T-helper 17 cell (primary cell): ENCODE measurements at places on chromosomes 5 and 9. TPM values are rescaled to one million over a fixed set of nuclear protein-coding genes. Genes with fewer than 3 reads are reported as not detected.

DNA sequence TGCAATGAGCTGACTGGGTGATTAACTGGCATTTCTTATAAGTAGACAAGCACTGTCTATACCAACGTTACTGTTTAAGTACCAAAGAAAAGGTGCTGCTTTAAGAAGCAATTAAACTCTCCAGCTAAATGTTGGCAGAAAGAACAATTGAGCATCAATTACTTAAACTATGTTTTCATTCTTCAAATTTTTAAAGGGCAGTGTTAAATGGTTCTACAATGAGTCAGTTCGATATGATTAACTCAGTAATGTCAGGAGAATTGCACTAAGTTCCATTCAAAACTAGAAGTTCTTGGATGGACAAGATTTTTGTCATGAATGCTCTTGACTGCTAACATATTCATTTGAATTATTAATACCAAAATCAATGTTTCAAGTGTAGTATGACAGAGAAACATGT, 593.7 kb downstream of the DNAH5 start:
- H3K4me1 ChIP-seq: no peaks in the 10 kb centered on the region
- H3K36me3 ChIP-seq: no peaks in the 10 kb centered on the region
- no peak overlapping the region for H3K27ac ChIP-seq
- H3K27me3 ChIP-seq: no peaks in the 10 kb centered on the region

GRCh38 chr9:134335486-134336220, 9.4 kb downstream of the RXRA start:
- H3K4me1 ChIP-seq: peaks cover 3% of the 10 kb centered on the region
- H3K36me3 ChIP-seq: no peaks in the 10 kb centered on the region
- no peak for DNase-seq
- H3K27ac ChIP-seq: no peak overlapping the region
- H3K27me3 ChIP-seq: no peaks in the 10 kb centered on the region
- no peak overlapping the region for H3K4me3 ChIP-seq

DNA sequence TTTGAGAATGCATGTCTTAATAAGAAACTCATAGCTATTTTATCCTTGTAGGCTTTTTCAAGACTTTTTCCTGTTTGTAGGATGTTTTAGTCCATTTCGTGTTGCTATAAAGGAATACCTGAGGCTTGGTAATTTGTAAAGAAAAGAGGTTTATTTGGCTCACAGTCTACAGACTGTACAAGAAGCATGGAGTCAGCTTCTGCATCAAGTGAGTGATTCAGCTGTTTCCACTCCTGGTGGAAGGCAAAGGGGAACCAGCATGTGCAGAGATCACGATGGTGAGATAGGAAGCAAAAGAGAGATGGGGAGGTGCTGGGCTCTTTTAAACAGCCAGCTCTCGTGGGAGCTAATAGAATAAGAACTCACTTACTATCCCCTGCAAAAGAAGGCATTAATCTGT, 177.3 kb downstream of the ALDH1A1 start:
- no peak overlapping the region for H3K4me3 ChIP-seq
- H3K4me1 ChIP-seq: peaks cover 3% of the 10 kb centered on the region
- H3K36me3 ChIP-seq: no peaks in the 10 kb centered on the region

The CYFIP2 gene
- total RNA-seq: 363 TPM

The SLCO4C1 gene
- total RNA-seq: 0.13 TPM

DNA sequence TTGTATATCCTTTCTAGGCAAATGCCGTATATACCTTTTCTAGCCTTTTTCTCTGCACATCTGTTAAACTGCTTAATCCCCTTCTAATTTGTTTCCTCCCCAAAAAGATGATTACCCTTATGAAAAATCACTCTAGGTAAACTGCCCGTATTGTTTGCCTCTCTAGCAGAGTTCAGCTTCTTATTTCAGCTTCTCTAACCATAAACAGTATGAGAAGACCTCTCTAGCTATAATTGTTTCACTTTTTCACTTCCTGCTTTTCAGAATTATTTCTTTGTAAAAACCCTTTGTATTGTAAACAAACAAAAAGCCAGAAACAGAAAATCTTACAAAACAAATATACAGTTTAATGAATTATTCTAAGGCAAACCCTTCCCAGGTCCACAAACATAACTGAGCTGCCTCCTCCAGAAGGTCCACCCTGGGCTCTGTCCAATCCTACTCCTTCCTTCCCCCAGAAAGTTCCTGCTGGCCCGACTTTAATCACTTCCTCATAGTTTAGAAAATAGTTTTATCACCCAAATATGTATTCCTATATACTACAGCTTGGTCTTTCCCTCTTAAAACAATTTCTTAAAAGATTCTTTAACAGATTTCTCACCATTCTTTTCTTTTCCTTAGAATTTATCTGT, 158.1 kb downstream of the FGF1 start:
- peak overlapping the region; percentile 60 for H3K27ac ChIP-seq
- peaks cover 8% of the 10 kb centered on the region for H3K4me1 ChIP-seq
- H3K4me3 ChIP-seq: no peak overlapping the region
- no peak for DNase-seq
- no peaks in the 10 kb centered on the region for H3K36me3 ChIP-seq

The OBP2B gene
- not detected for total RNA-seq

DNA sequence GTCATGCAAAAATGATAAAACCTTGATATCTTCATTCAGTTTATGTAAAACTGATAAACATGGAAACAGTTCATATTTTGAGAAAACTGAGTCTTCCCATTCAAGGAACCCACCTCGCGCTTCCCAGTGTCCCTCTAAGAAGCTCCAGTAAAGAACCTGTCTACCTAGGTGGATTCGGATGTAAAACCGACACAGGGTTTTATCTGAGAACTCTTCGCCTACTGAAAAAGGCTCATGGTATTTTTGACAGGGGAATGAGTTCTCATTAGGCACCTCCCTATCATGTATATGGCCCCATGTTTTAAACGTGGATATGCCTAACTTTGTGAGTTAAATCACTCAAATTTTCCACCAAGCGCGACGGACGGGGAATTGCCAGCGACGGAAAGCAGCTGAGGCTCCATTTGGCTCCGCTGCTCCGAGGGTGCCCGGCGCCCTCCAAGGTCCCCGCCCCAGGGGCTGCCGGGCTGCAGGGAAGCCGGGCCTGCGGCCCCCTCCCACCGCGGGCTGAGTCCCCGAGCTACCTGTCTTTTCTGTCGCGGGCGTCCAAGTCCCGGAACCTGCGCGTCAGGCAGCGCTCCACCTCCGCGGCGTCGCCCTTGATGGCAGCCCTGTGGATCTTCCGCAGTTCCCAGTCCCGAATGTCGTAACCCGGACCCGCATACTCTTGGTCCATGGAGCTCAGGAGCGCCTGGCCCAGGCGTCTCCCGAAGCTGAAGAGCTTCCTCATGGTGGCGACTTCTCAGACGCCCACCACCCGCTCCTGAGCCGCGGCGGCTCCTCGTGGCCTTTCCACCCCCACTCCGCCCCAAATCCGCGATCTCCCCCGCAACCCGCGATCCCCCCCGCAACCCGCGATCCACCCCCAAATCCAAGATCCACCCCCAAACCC, 594 bp downstream of the ANKRD18A start:
- peak overlapping the region; percentile 54 for H3K27ac ChIP-seq
- H3K27me3 ChIP-seq: no peaks in the 10 kb centered on the region
- DNase-seq: peak; percentile 5
- H3K4me3 ChIP-seq: peak overlapping the region; percentile 94
- H3K4me1 ChIP-seq: peaks cover 16% of the 10 kb centered on the region

DNA sequence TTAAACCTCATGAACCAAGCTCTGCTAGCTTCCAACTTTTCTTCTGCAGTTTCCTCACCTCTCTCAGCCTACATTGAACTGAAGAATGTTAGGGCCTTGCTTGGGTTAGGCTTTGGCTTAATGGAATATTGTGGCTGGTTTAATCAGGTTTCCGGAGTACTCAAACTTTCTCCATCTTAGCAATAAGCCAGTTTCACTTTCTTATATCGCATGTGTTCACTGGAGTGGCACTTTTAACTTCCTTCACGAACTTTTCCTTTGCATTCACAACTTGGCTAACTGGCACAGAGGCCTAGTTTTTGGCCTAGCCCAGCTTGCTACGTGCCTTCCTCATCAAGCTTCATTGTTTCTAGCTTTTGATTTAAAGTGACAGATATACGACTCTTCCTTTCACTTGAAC, 81.0 kb upstream of the MAST4 start:
- DNase-seq: no peak
- H3K4me1 ChIP-seq: no peaks in the 10 kb centered on the region
- H3K27ac ChIP-seq: no peak overlapping the region

- H3K27me3 ChIP-seq: peaks cover 27% of the 10 kb centered on the region
- no peak overlapping the region for H3K27ac ChIP-seq
- no peak overlapping the region for H3K4me3 ChIP-seq
- no peak for DNase-seq
- H3K4me1 ChIP-seq: peaks cover 4% of the 10 kb centered on the region
- peaks cover 2% of the 10 kb centered on the region for H3K36me3 ChIP-seq
These were observed 240.5 kb downstream of the GADD45G start for GRCh38 chr9:89845321-89845720.
